ENCODE measurements at places on chromosomes 5 and 9. TPM values are rescaled to one million over a fixed set of nuclear protein-coding genes. Genes with fewer than 3 reads are reported as not detected.

DNA sequence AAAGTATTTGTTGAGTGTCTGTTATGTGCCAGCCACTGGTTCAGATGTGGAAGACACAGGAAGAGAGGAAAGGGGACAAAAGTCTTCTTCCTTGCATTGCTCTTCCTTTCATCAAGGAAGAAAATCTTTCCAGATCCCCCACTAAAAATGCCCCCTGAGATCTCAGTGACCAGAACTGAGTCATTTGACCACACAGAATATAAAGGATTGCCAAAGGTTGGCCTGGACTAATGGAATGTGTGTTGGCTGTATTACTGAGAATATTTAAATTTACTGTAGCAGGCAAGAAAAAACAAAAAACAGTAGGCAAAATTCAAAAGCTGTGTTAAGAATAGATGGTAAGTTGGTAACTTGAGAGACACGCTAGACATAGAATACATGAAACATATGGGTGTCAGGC lies 10.0 kb upstream of the SEPTIN8 start:
- DNase-seq: no peak

The NME5 gene
- total RNA-seq: 0.20 TPM

DNA sequence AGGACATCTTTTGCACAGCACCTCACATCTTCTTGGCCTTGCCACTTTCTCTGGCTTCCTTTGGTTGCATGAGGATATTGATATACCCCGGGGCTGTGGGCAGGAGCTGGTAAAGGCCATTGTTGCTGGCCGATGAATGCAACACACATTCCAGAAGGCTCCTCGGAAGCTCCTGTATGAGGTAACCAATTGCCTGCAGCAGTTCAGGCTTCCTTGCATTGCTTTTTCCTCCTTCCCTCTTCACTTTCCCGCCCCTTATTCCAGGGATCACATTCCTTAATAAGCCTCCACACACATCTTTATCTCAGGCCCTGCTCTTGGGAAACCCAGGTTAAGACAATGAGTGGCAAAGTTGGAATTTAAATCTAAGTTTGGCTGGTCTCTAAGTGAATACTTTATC lies 505.4 kb upstream of the CLINT1 start:
- DNase-seq: no peak

DNA sequence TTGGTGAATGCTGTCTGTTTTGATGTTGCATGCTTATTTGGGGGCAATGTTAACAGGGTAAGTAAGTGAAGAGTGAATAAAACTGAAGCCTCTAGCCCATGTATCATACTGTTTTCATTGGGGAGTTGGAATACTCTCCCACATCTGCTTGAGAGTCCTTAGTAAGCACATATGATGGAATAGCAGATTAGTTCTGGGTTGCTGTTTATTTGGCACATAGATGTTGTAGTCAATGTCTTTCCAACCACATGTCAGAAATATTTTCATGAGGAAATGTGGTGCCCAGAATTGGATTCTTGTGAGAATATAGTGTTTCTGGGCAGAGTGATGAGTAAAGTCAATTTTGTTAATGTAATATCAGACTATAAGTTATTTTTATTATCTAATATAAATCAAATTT lies 611.7 kb upstream of the FTMT start:
- no peak for DNase-seq

GRCh38 chr9:86349271-86349670 lies 4.9 kb downstream of the TUT7 start:
- DNase-seq: no peak

The C7 gene
- total RNA-seq: 96.0 TPM

- DNase-seq: no peak
Measured at GRCh38 chr5:56309262-56309826, 76.2 kb upstream of the ANKRD55 start.

GRCh38 chr5:139062910-139063663 lies 135.1 kb downstream of the SIL1 start:
- no peak for DNase-seq

- no peak for DNase-seq
Measured at GRCh38 chr9:136534366-136534765, 11.5 kb downstream of the NOTCH1 start.

Data from left lobe of liver (tissue), 2 donors.